Activated T-helper 1 cell treated with anti-CD3 and anti-CD28 coated beads, Interleukin-12 subunit alpha, Interleukin-12 subunit beta, Interleukin-2, Interleukin-4 antibody, amounts not matched to agents 30 ng/mL and 10 ng/mL and 1 ng/mL, durations not matched to agents 14 hours and 24 hours and 36 hours (primary cell): ENCODE measurements at places on chromosomes 5 and 9. TPM values are rescaled to one million over a fixed set of nuclear protein-coding genes. Genes with fewer than 3 reads are reported as not detected.

- no peak for DNase-seq
Measured at GRCh38 chr5:103519550-103519949, 43.0 kb downstream of the NUDT12 start.

The MZB1 gene
- 38.1 and 38.8 TPM in 2 replicates for total RNA-seq

The UHRF2 gene
- total RNA-seq, result 73.0 and 77.3 TPM in 2 replicates

DNA sequence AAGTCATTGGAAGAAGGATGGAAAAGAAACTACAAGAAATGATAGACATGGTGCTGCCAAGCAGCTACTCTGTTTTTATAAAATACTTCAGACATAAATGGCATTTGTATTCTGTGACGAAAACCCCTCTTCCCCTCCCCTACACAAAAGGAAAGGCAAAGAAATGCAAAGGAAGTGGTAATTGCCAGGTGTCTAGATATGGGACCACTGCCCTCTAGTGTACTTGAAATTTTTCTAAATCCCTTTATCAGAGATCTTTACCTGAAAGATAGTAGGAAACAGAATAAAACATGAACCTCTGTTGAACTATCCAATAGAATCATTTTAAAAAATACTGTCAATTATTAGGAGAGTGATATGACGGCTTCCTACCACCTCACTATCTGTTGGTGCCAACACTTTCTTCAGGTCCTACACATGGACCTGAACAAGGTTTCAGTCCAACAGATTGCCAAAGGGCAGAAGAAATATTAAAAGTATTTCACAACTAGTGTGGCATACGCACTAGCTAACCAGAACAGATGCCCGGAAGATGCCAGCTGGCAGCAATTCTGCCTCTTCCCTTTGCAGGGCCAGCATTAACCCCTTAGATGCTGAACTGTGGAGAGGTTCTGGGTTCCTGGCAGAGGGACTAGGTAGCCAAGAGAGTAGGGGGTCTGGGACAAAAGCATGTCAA is 104.1 kb downstream of the TSSK1B start:
- DNase-seq, result no peak

The LRRTM2 gene
- 0.12 TPM in 1 of 2 replicates, not detected in the other for total RNA-seq

- no peak for DNase-seq
Measured at GRCh38 chr5:95891499-95891898, 69.0 kb upstream of the GLRX start.

The PCDHA2 gene
- not detected in 2 replicates for total RNA-seq
